ENCODE measurements at places on chromosomes 11 and 22.

GRCh38 chr11:123407130-123407995 lies 22.7 kb upstream of the GRAMD1B start:
- DNase-seq: peak; percentile 46

DNA sequence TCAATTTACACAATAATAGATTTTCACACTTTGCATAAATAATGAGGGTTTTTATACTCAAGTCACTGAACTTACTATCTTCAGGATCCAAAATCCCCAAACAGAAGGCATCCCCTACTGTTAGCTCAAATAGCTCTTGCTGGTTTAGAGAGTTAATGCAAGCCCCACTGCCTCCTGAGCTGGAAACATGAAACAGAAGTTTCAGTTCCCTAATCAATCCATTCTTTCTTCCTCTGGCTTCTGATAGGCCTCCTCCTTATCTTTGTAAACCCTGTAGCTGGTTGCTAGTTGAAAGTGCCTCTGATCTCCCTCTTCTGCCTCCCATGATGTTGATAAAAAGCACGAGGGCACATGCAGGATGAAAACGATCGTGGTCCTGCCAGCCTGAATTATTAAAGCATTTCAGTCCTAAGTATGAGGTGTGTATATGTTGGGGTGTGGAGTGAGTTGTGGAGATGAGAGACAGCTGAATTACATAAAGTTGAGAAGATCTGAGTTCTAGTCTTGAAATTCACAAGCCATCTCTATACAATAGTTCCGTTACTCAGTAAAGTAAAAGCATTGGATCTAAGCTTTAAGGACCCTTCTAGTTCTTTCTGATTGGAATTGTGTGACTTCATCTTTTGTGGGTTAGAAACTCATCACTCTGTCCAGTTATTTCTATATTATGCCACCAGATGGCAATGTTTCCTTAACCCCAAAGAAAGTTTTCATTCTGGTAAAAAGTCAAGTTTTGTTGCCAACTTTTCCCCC lies 35.0 kb upstream of the EHF start:
- DNase-seq: peak; percentile 25

GRCh38 chr11:64225608-64226506 lies at the start of the genes NUDT22 and TRPT1:
Gene NUDT22, plus strand, starts transcription at chr11:64226274. Its CDS starts 379 bp downstream, at chr11:64226653.
Gene TRPT1, minus strand, starts transcription at chr11:64226186. Its CDS starts 326 bp downstream, at chr11:64225860.
- peak; percentile 78 for DNase-seq

- DNase-seq: no peak
Measured at GRCh38 chr22:25492841-25493734, 71.4 kb upstream of the GRK3 start.

DNA sequence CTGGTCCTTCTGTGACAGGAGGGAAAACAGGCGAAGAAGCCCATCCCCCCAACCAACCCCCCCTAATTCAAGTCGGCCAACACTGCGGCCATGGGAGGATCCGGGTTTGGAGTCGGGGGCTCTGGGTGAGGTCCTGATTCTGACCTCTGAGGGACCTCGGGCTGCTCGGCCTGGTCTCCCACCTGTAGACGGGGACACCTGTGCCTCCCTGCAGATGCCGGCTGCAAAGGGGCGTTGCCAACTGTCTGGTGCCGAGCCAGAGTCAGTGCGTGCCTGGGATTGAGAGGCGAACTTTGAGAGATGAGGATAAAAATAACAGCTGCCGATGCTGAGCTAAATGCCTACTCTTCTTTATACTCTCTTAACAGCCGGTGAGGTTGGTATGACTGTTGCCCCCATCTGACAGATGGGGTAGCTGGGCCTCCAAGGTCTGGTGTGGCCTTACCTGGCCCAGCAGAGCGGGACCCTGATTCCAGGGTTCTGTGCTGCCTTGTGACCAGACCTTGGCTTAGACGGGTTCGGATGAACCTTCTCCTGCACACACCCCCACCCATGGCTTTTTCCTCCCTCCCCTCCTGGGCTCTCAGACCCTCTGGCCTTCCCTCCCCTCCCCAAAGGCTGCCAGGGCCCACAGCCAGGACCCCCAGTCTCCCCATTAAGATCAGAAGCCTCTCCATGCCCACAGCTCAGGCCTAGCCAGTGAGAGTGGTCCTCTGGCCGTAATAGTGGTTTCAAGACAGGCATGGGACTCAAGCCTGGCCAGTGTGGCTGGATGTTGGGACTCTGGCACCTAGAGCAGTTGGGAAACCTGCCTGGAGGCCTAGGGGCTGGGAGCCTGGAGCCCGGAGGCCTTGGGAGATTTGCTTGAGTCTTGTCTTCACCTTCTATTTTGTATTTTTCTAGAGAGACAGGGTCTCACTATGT lies 41.7 kb downstream of the KCNJ4 start:
- no peak for DNase-seq

DNA sequence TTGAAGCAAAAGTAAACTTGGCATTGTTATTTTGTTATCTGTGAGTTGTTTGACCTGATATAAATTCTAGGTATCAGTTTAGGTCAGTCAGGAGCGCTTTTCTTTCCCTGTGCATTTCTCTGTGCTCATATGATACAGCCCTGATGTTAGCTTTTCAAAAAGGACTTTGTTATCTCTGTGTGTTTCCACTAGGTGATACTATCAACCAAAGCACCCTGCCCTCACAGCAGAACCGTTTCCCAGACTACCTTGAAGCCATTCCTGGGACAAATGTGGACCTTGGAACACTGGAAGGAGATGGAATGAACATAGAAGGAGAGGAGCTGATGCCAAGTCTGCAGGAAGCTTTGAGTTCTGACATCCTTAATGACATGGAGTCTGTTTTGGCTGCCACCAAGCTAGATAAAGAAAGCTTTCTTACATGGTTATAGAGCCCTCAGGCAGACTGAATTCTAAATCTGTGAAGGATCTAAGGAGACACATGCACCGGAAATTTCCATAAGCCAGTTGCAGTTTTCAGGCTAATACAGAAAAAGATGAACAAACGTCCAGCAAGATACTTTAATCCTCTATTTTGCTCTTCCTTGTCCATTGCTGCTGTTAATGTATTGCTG lies 87.7 kb upstream of the BIRC3 start:
- no peak for DNase-seq

GRCh38 chr11:130852589-130852988 lies 63.7 kb downstream of the SNX19 start:
- DNase-seq: no peak

DNA sequence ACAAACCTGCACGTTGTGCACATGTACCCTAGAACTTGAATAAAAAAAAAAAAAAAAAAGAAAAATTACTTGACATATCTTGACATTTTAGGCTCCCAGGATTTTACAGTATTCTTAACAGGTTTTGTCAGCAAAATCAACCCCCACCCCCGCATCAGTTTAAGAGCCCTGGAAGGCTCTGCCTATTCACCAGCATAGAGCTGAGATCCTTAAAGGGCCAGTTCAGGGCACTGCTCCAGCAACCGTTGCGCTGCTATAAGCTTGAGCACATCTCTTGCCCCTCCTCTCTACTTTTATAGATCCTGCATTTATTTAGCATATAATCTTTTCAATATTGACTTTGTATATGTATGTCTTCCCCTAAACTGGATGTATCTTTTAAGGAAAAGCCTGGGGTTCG lies 697 bp upstream of the PAFAH1B2 start:
- DNase-seq: no peak

GRCh38 chr11:61760946-61761345 lies 8.5 kb downstream of the MYRF start:
- no peak for DNase-seq

DNA sequence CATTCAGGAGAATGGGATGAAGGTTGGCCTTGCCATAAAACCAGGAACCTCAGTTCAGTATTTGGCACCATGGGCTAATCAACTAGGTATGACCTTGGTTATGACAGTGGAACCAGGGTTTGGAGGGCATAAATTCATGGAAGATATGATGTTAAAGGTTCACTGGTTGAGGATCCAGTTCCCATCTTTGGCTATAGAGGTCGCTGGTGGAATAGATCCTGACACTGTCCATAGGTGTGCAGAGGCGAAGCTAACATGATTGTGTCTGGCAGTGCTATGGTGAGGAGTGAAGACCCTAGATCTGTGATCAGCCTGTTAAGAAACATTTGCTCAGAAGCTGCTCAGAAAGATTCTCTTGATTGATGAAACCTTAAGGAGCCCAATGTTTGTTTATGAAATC lies 5.7 kb downstream of the NF2 start:
- DNase-seq: no peak

DNA sequence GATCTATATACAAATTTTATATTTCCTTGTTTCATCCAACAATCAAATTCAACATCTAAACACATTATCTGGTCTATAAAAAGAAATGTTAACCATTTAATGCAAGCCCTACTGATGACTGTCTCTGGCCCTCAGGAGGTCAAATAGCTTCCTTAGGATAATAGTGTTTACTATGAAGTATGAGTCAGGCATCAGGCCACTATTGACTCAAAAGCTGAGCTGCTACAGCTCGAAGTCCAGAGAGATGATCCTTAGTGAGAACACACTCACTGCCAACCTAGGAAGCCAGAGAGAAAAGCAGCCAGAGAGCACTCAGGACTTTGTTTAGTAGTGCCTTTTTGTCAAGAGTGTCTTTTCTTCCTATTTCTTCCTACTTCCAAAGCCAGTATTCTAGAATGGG lies 171.8 kb downstream of the SOX6 start:
- no peak for DNase-seq

DNA sequence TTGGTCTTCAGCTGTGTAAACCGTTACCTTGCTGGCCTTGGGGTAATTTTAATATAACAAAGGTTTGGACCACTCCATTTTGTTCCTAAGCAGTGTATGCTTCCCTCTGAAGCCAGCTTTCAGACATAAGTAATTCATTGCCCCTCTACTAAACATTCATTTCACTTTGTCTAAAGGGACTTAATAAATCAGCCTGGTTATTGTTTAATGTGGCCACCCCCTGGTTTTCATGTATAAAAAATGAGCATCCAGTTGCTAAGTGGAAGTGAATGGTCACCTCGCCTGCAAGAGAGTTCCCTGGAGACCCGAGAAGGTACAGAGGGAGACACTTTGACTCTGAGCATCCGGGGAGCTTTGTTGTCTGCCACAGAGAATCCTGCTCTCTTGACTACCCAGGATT lies 3.9 kb downstream of the ABTB2 start:
- no peak for DNase-seq

- DNase-seq: no peak
Measured at GRCh38 chr11:63840356-63841060, 1.6 kb downstream of the MARK2 start.

DNA sequence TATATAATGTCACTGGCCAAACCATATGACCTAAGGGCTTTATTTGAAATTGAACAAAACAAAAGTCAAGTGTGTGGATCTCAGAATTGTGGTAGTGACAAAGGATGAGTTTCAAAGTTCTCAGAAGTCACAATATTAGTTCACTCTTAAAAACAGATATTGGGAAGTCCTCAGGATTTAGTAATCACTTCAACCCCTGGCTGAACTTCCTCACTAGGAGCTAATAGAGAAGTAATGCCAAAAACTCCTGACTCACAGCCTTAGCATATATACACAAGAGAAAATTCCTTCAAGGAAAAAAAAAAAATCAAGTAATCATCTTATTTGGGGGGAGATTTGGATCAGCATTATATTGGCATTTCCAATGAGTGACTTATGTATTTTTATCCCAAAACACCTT lies 75.6 kb upstream of the APOA1 start:
- DNase-seq: no peak

DNA sequence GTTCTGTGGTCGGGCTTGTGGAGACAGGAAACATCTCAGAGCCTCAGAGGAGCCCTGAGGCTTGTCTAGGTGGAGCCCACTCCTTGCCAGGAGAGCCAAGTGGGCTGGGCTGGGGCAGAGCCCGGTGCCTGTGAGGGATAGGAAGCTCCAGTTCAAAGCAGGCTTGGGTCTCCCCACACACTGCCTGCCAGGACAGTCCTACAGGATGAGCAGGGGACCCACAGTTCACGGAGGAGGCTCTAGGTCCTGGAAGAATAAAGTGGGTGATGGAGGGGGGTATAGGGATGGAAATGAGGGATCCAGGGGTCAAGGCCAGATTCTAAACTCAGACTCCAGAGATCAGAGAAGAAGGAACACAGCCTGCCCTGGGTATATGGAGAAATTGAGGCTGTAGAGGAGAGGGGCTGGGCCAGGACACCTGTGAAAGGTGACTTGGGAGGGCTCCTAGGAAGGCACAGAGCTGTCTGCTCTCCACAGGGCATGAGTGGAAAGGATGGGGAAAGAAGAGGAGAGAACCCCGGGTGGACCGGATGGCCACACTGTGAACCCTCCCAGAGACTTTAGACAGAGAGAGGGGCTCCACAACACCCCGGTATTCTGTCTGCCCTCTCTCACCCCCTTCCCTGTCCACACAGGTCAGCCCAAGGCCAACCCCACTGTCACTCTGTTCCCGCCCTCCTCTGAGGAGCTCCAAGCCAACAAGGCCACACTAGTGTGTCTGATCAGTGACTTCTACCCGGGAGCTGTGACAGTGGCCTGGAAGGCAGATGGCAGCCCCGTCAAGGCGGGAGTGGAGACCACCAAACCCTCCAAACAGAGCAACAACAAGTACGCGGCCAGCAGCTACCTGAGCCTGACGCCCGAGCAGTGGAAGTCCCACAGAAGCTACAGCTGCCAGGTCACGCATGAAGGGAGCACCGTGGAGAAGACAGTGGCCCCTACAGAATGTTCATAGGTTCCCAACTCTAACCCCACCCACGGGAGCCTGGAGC lies 7.4 kb downstream of the IGLL5 start:
- DNase-seq: peak; percentile 12

DNA sequence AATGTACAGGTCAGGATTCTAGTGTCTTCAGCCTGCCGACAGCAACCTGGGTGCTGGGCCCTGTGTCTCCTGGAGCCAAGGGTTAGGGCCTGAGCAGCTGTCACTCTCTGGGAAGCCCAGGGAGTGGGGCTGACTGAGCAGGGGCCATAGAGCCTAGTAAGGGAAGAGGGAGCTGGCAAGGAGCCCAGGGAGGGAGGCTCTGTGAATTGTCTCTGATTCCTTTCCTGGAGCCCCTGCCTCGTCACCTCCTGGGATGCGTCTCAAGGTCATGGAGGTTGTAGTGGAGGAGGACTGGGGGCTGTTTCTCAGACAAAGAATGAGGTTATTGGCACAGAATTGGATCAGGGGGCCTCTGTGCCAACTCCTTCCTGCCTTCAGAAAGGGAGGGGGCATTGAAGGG lies 11.8 kb downstream of the SOX10 start:
- DNase-seq: no peak

GRCh38 chr22:50563413-50564160 lies 868 bp upstream of the SYCE3 start:
- DNase-seq: no peak

Measured in Jurkat, Clone E6-1 (cell line).